ENCODE measurements at places on chromosomes 2 and 18. TPM values are rescaled to one million over a fixed set of nuclear protein-coding genes. Genes with fewer than 3 reads are reported as not detected.

DNA sequence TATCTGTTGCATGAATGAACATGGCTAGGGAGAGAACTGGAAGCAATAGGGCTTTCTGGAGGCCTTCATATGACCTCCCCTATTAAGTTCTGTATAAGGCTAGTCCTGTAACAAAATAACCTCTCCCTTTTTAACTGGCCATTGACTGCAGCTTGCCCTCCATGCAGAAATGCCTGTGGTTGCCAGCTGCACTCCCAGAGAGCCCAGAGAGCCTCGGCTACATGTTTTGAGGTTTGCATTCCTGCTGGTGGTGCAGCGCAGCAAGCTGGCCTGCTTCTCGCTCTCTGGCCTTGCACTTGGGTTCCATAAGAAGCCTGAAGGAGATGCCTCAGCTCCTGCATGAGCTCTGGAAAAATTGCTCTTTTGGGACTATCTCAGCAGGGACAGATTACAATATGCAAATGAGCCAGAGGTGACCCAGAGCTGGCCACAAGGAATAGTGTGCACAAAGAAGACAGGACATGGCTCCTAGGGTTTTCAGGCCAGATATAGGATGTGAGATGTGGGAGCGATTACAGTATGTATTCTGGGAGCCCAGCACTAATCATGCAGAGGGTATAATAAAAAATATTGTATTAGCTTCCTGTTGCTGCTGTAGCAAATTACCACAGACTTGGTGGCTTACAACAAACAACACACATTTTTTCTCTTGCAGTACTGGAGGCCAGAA lies 186.7 kb downstream of the INSIG2 start:
- H3K27ac ChIP-seq: no peak overlapping the region
- no peaks in the 10 kb centered on the region for H3K27me3 ChIP-seq
- H3K4me1 ChIP-seq: no peaks in the 10 kb centered on the region
- no peaks in the 10 kb centered on the region for H3K36me3 ChIP-seq
- no peak overlapping the region for H3K4me3 ChIP-seq

GRCh38 chr2:122519366-122519765 lies 763.9 kb downstream of the TSN start:
- no peak overlapping the region for H3K4me3 ChIP-seq
- no peaks in the 10 kb centered on the region for H3K36me3 ChIP-seq
- H3K27me3 ChIP-seq: no peaks in the 10 kb centered on the region
- H3K4me1 ChIP-seq: no peaks in the 10 kb centered on the region
- no peak overlapping the region for H3K27ac ChIP-seq
- DNase-seq: no peak

DNA sequence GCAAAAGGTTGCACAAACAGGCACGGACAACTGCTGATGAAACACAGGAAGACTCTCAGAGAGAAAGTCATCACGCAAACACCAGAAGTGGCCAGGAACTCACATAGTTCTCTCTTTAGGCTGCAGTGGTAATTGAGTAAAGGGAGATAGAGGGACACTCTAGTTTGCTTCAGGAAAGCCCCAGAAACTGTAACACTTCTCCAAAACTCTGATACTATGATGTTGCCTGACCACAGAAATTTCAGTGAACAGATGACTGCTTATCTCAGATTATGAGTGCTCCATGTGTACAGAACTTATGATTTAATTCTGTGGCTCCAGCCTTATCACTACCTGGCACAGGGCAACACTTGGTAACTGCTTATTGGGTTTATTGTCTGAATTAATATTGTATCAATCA lies 311.5 kb upstream of the GYPC start:
- DNase-seq: no peak
- no peaks in the 10 kb centered on the region for H3K27me3 ChIP-seq
- no peak overlapping the region for H3K4me3 ChIP-seq

TBR1 gene
- total RNA-seq: not detected

GRCh38 chr2:237434866-237435311 lies 20.9 kb upstream of the COL6A3 start:
- H3K27me3 ChIP-seq: no peaks in the 10 kb centered on the region
- H3K27ac ChIP-seq: no peak overlapping the region
- peaks cover 18% of the 10 kb centered on the region for H3K4me1 ChIP-seq
- no peak overlapping the region for H3K4me3 ChIP-seq
- DNase-seq: no peak

DNA sequence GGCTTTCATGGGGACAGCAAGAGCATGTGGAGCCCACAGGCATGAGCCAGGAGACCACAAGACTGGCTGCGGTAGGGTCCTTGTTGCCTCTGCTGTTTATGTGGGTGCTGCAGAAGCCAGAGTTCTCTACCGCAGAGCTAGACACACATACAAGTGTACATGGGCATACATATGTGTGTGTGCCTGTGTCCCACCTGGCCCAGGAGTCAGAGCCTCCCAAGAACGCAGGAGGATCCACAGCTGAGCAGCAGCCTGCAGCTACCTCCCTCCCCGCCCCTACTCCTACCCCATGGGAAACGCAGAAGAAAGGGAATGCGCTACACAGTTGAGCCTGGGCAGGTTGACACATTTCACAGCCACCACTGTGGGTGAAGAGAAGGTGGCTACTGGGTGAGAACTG lies 438.1 kb upstream of the SMIM21 start:
- no peaks in the 10 kb centered on the region for H3K27me3 ChIP-seq
- H3K36me3 ChIP-seq: no peaks in the 10 kb centered on the region
- H3K4me1 ChIP-seq: no peaks in the 10 kb centered on the region

DNA sequence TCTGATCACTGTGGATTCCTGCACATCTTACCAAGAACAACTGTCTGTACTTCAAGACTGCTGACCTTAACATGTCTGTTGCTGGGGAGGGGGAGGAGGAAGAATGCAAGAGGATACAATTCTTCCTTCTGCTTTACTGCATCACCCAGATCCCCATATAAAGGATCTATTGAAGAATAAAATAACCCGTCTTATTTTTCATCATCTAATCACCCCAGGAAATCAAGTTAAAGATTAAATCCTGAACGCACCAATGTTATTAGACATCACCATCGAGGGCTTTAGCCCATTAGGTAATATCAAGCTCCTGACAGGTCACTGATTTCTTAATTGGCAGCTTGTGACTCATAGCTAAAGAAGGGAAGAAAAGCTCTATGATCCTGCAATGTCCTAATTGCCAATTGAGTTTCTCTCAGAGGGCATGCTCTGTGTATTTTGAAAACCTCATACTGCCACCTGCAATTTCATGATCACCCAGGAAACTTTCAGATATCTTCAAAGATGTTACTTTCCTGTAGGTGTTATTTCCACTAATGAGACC lies 75.4 kb upstream of the KCNE4 start:
- no peaks in the 10 kb centered on the region for H3K27me3 ChIP-seq
- no peak for DNase-seq
- no peaks in the 10 kb centered on the region for H3K36me3 ChIP-seq
- H3K27ac ChIP-seq: no peak overlapping the region
- peaks cover 5% of the 10 kb centered on the region for H3K4me1 ChIP-seq
- H3K4me3 ChIP-seq: no peak overlapping the region

GRCh38 chr2:134446383-134447017 lies 192.6 kb downstream of the MGAT5 start:
- no peak for DNase-seq
- peaks cover 93% of the 10 kb centered on the region for H3K36me3 ChIP-seq
- H3K27ac ChIP-seq: no peak overlapping the region
- H3K4me3 ChIP-seq: no peak overlapping the region
- H3K27me3 ChIP-seq: no peaks in the 10 kb centered on the region

- DNase-seq: no peak
- no peak overlapping the region for H3K27ac ChIP-seq
- no peak overlapping the region for H3K4me3 ChIP-seq
- H3K36me3 ChIP-seq: no peaks in the 10 kb centered on the region
- H3K27me3 ChIP-seq: no peaks in the 10 kb centered on the region
Observed at GRCh38 chr2:184847331-184847730, 249.0 kb downstream of the ZNF804A start.

DNA sequence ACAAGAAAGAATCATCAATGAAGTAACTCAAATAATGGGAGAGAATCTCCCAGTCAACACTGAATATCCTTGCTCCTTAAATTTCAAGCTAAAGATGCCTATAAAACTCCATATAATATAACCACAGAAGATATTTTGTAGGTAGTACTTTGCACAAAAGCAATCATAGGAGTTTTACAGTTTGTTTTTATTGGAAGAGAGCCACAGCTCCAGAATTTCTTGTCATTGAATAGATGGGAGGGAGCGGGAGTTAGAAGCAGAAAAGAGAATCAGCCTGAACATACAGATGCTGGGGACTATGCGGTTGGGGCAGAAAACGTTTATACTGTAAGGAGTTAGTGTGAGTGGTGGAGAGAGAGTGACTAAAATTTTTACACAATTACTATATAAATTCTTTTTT lies 18.3 kb upstream of the SMAD4 start:
- no peak overlapping the region for H3K4me3 ChIP-seq
- no peaks in the 10 kb centered on the region for H3K4me1 ChIP-seq
- H3K27ac ChIP-seq: no peak overlapping the region
- no peaks in the 10 kb centered on the region for H3K27me3 ChIP-seq

Measured in B cell (primary cell).